Activated naive CD4-positive, alpha-beta T cell treated with Interleukin-2 at 50 U/mL for 16 hours (primary cell): ENCODE measurements at places on chromosomes 6 and 20.
A peak's percentile ranks its signal among the peaks of the same experiment; 100 is the strongest.

- no peak for DNase-seq
Observed at GRCh38 chr20:32168184-32168910, 39.2 kb downstream of the PLAGL2 start.

DNA sequence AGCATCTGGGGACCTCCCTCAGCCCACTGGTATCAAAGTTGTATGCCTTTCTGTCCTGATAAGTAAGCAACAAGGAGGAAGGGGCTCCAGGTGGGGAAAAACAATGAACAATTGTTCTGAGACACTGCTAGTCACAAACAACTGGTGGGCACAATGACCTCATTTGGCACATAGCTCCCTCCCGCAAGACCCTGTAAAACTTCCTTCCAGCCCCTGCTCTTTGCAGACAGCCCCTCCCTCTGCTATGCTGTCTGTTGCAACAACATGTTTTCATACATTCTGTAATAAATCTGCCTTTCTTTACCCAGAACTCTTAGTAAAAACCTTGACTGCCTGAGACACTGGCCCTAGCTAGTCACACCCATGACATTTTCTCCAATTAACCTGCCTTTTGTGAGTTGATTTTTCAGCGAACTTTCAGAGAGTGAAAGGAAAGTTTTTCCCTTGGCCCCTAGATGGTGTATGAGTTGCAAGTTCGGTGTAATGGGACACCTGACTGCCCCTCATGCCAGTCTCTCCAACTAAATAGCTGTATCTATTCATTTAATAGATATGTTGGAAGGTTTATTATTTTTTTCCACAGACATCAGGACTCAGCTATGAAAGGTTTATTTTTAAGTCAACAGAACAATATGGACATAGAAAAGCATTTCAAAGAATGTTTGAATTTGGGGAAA is 142.3 kb upstream of the SLC22A16 start:
- DNase-seq, result no peak

DNA sequence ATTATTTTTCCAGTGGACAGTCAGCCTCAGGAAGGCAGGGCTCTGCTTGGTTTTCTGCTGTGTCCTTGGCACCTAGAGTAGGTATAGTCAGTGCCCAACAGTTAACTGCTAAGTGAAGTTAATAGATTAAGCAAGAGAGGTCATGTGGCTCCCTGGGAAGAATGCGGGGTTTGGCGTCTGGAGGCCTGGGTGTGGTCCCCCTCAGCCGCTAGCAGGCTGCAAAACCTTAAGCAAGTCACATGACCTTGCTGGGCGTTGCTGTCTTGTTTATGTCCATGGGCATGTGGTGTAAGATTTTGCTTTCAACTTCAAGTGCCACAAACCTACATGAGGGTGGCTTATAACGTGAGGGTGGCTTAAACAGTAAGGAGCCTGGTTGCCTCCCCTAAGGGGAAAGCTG is 75.5 kb upstream of the SCP2D1 start:
- no peak for DNase-seq

- DNase-seq, result no peak
Observed at GRCh38 chr6:106356378-106356777, 4.1 kb upstream of the CRYBG1 start.

DNA sequence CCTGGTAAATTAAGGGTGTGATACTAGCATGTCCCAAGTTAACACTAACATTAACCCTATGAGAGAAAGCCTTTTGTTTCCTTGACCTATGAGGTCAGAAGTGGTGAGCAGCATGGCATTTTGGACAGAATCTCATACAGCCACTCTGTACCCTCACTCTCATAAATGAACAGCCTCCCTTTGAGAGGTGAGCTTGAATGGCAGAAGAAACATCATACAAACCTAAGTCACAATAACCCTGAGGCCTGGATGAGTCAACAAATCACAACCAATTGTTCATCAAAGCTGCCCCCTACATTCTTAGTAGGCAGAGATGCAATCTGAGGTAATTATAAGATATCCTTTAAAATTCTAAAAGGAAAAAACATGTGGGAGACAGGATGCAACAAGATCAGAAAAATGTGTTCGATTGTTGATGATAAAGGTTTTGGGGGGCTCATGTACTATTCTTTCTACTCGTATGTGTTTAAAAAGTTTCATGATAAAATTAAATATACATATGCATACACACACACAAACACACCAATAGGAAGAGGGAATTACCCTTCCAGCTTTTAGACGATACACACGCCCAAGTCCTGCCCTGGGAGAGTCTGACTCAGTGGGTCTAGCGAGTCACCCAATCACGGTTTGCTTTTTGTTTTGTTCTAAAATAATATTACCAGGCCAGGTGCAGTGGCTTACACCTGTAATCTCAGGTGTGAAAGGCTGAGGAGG is 117.3 kb downstream of the ARHGAP18 start:
- DNase-seq, result no peak

DNA sequence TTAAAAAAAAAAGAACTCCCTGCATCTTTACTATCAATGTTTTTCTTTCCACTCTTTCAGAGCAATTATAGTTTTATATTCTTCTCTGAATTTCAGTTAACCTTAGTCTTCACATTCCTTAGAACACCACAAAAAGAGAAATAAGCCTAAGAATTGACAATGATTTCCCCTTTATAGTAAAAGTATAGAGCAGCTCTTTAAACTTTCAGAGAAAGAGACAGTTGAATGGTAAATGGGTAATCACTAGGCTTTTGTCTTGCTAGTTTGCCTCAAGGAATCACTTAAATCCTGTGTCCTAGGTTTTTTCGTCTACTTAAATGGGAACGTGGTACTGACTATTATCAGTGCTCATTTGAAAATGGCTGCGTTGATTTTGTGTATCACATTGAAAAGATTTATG is 31.8 kb downstream of the SLX4IP start:
- DNase-seq, result no peak

DNA sequence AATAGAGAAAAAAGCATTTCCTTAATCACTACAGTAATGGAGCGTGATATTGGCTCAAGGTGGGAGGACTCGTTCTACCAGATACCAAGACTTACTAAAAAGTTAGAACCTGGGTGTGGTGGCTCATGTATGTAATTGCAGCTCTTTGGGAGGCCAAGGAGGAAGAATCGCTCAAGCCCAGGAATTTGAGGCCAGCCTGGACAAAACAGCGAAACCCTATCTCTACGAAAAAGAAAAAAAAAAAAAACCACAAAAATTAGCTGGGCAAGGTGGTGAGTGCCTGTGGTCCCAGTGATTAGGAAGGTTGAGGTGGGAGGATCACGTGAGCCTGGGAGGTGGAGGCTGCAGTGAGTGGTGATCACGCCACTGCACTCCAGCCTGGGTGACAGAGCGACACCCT is 24.0 kb upstream of the ATRN start:
- DNase-seq, result no peak

GRCh38 chr6:7894262-7895124 is 16.1 kb downstream of the TXNDC5 start:
- DNase-seq, result no peak

GRCh38 chr6:144384427-144384826 is 99.3 kb downstream of the UTRN start:
- no peak for DNase-seq

DNA sequence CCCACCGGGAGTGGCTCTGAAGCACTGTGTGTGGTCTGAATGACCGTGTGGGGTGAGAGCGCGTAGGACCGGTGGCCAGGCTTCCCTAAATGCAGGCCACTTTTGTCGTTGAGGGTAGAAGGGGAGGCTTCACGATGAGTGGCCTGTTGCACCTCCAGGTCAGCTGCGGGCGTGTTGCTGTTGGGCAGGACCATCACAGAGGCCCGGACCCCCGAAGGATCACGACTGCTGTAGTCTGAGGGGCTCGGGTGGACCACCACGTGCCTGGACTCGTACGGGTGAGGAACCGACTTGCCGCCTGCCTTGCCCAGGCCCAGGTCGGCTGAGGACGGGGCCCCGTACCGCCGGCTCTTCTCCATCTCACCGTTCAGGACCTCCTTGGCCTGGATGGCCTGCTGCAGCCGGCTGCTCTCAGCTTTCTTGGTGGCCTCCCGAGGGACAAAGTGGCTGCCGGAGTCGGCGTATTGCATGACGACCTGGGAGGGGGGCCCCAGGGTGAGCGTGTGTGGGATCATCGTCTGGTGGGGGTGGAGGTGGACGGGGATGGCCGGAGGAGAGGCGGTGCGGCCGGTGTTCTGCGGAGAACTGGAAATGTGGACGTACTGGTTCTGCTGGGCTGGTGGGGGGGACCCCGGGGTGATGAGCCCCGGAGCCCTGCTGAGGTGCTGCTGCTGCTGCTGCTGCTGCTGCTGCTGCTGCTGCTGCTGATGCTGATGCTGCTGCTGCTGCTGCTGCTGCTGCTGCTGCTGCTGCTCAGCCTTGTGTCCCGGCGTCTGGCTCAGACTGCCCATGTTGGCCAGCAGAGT is 88.8 kb downstream of the GMPR start:
- DNase-seq, result no peak

DNA sequence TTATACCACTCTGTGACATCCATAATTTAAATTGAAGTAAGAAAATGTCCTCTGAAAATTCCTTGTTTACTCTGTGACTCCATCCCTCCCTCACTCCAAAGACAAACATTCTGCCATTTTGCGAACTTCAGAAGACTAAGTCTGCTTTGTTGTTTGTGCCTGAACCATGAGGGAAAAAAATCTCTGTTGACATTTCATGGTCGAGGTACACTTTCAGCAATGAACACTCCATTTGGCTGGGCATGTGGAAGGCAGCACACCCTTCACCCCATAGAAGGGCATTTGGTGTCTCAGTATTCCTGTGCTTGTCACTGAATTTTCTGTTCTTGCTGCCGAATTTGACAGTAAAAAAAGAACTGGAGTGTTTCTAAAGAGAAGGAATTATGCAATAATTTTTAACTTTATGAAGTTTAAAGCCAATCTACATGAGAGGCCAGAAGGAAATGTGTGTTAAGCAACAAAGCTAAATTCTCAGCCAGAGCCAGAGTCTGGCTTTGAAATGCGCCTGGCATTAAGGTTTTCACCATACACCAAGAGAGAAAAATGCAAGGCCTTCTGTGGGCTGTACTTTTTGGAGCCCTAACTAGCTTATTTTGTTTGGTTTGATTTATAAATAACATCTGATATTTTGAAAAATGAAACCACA is 4.7 kb upstream of the PBOV1 start:
- DNase-seq, result no peak

- no peak for DNase-seq
Observed at GRCh38 chr6:165737396-165737795, 74.4 kb upstream of the PDE10A start.

GRCh38 chr20:34915131-34915530 is 38.7 kb downstream of the ACSS2 start:
- DNase-seq, result no peak

DNA sequence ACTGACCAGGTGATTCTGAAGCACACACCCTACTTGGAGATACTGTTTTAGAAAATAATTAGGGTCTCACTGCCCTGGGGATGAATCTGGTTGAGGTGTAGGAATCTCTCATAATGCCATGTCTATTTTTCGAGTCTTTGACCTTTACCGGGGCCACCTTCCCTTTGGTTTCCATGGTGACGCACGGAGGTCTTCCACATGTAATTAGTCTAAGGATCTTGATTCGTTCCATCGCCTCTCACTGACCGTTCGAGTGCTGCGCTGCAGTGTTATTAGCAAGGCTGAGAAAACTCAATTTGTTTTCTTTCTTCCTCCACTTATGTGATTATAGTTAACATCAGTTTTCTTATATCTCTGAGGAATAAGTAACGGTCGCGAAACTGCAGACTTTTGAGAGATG is 144.3 kb upstream of the SPACA1 start:
- no peak for DNase-seq

GRCh38 chr20:34985461-34986310 is 30.0 kb downstream of the MYH7B start:
- DNase-seq, result no peak

GRCh38 chr6:151131324-151132007 is 108.3 kb upstream of the AKAP12 start:
- no peak for DNase-seq

- DNase-seq, result no peak
Observed at GRCh38 chr6:112839525-112839961, 492.4 kb downstream of the RFPL4B start.

DNA sequence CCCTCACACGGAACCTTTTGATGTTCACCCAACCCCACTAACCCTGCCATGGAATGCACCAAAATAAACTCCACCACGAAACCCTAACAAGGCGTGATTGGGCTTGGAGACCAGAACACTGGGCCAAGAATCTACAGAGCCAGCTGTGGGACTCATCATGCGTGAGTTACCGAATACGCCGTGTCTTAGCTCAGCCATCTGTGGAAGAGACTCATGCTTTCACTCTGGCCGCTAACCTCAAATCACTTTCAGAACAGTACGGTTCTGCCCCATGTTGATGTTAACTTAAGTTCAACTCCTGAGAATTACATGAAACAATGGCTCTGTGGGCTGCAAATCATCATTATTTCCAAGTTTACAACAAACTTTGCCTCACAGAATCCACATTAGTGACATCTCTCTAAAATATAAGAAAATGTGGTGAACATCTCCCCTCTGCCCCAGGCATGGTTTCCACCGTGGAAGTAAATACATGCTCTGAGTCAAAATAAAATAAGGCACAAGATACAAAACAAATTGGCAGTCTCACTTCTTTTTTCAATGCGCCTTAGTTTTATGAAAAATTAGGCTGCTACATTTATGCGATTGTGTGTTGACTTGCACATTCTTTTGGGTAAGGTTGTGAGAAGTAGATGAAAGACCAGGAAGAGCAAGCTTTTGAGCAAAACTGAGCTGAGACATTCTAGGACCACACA is 308.9 kb upstream of the EXOC2 start:
- DNase-seq, result no peak

- DNase-seq, result peak; percentile 38
Observed at GRCh38 chr6:73515204-73515655, 5.6 kb downstream of the EEF1A1 start.

- no peak for DNase-seq
Observed at GRCh38 chr6:82567621-82568020, 204.0 kb downstream of the TPBG start.

GRCh38 chr6:134080171-134080795 is 27.9 kb upstream of the SLC2A12 start:
- DNase-seq, result no peak

- DNase-seq, result no peak
Observed at GRCh38 chr6:164322533-164322932, 908.0 kb downstream of the QKI start.

GRCh38 chr20:11235058-11235457 is 561.3 kb upstream of the JAG1 start:
- DNase-seq, result no peak
